ENCODE measurements at places on chromosomes 12 and 14. TPM values are rescaled to one million over a fixed set of nuclear protein-coding genes. Genes with fewer than 3 reads are reported as not detected.

The SIX6 gene
- not detected for polyA plus RNA-seq

The ANO2 gene
- not detected for polyA plus RNA-seq

The COX6A1 gene
- polyA plus RNA-seq = 828 TPM

- no peaks in the 10 kb centered on the region for H3K4me1 ChIP-seq
- H3K27ac ChIP-seq = no peak overlapping the region
- no peaks in the 10 kb centered on the region for H3K27me3 ChIP-seq
- H3K36me3 ChIP-seq = no peaks in the 10 kb centered on the region
- no peak overlapping the region for H3K4me3 ChIP-seq
- DNase-seq = no peak
Measured at GRCh38 chr14:29810064-29810463, 117.6 kb downstream of the PRKD1 start.

DNA sequence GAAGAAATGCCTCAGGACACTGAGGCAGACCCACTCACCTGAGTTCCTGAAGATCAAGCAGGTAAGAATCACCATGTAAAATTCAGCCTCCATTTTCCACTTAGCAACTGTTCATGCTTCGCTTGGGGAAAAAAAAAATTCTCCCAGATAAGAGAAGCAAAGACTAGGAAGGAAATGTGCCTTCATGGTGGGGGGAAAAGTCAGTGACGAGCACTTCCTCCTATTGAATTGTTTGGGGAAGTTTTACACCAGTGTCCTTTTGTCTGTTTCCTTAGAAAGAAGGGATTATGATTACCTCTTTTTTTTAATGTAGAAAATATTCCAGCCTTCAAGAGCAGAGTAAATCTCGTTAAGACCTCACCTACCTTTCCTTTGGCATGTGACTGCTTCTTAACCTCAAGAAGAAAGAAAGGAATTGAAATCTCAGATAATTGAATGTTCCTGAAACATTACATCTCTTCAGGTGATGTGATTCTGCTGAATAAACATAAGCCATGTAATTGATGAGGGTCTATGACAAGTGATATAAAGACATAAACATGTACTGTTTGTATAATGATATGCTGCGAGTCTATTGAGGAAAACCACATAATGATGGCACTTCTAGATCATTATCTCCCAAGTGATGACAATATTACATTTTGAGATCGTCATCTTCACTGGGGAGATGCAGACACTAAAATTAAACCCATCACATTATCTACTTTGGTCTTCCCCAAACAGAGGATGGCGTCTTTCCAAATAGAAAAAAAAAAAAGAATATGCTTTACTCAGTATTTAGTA, at the start of gene PTPRB:
Gene PTPRB, minus strand, starts transcription at position 127 of the 783 bp plus-strand sequence. Its CDS starts 34 bp downstream, at position 93.
- peak; percentile 1 for DNase-seq
- no peaks in the 10 kb centered on the region for H3K4me1 ChIP-seq
- no peaks in the 10 kb centered on the region for H3K27me3 ChIP-seq
- H3K27ac ChIP-seq = no peak within 1 kb of the TSS

DNA sequence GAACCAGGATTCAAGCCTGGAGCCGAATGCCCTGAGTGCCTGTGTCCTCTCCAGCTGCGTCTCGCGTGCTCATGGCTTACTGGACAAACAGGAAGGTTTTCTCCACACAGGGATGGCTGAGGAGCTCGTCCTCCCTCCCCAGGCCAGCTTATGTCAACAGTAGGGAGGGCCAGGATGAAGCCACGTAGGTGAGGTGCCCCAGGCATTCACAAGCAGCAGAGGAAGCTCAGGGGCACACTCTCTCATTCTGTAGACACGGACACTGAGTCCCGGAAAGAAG, 49.3 kb downstream of the TRPV4 start:
- H3K4me3 ChIP-seq = no peak overlapping the region
- no peaks in the 10 kb centered on the region for H3K27me3 ChIP-seq
- DNase-seq = no peak
- no peak overlapping the region for H3K27ac ChIP-seq
- H3K4me1 ChIP-seq = no peaks in the 10 kb centered on the region
